ENCODE measurements at places on chromosomes 11 and 22.

DNA sequence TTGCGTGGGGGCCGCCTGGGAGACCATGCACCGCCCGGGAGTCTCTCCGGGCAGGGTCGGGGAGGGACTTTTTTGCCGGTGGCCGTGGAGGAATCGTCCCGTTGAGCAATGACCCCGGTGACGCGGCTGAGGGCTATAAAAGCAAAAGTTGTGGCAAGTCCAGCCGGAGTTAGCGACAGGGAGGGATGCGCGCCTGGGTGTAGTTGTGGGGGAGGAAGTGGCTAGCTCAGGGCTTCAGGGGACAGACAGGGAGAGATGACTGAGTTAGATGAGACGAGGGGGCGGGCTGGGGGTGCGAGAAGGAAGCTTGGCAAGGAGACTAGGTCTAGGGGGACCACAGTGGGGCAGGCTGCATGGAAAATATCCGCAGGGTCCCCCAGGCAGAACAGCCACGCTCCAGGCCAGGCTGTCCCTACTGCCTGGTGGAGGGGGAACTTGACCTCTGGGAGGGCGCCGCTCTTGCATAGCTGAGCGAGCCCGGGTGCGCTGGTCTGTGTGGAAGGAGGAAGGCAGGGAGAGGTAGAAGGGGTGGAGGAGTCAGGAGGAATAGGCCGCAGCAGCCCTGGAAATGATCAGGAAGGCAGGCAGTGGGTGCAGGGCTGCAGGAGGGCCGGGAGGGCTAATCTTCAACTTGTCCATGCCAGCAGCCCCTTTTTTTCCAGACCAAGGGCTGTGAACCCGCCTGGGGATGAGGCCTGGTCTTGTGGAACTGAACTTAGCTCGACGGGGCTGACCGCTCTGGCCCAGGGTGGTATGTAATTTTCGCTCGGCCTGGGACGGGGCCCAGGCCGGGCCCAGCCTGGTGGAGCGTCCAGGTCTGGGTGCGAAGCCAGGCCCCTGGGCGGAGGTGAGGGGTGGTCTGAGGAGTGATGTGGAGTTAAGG, at the start of gene NEAT1:
Gene NEAT1, plus strand, starts transcription at position 166 of the 883 bp plus-strand sequence.
- no peak for DNase-seq

DNA sequence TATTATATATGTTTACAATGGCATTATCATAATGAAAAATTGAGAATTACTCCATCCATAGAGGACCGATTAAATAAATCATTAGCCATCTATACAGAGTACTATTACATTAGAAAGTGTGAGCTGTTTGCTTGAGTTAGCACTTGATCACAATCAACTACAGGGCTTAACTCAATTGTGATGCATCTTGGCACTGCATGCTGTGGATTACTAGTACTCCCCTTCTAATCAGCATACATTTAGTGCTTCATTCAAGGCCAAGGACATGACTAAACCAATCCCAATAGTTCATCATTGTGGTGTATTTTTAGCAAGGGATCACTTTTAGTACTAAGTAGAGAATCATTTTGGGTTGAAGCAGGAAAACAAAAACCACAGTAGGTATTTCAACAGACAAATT, 23.5 kb upstream of the ARHGAP42 start:
- no peak for DNase-seq

- no peak for DNase-seq
These were observed 373.5 kb downstream of the GUCY1A2 start for GRCh38 chr11:106644824-106645223.

GRCh38 chr11:72696866-72697700, 22.9 kb upstream of the PDE2A start:
- no peak for DNase-seq

DNA sequence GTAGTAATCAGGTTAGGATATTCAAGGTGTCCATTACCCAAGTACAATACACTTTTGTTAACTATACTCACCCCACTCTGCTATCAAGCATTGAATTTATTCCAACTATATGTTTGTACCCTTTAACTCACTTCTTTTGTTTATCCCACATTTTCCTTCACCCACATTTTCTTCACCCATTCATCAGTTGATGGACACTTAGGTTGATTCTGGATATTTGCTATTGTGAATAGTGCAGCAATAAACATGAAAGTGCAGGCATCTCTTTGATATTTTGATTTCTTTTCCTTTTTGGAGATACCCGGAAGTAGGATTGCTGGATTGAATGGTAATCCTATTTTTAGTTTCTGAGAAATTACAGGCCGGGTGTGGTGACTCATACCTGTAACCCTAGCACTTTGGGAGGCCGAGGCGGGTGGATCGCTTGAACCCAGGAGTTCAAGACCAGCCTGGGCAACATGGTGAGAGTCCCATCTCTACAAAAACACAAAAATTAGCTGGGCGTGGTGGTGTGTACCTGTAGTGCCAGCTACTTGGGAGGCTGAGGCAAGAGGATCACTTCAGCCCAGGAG, 6.5 kb downstream of the TMEM25 start:
- no peak for DNase-seq

DNA sequence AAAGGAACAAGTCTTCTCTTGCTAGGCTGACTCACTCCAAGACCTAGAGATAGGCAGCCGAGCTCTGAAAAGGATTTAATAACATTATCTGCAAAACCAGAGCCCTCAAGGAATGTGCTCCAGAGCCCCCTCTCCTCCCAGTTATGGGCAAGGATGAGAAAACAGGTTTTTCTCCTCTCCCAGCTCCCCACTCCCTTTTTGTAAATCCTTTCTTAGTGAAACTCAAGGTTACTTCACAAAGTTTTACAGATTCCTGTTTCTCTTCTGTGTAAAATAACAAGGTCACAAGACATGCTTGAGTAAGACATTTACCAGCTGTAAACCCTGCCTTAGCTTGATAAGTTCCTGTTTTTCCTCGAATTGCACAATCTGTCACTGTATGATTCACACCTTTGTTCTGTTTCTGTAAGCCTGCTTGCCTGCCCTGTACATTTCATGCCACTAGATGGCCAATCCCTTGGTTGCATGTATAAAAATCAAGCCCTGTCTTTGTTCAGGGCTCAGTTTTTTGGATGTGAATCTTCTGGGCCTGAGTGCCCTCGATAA, 489.4 kb downstream of the KCNA4 start:
- DNase-seq: no peak

GRCh38 chr11:118672846-118673245, 6.6 kb downstream of the TREH start:
- no peak for DNase-seq

DNA sequence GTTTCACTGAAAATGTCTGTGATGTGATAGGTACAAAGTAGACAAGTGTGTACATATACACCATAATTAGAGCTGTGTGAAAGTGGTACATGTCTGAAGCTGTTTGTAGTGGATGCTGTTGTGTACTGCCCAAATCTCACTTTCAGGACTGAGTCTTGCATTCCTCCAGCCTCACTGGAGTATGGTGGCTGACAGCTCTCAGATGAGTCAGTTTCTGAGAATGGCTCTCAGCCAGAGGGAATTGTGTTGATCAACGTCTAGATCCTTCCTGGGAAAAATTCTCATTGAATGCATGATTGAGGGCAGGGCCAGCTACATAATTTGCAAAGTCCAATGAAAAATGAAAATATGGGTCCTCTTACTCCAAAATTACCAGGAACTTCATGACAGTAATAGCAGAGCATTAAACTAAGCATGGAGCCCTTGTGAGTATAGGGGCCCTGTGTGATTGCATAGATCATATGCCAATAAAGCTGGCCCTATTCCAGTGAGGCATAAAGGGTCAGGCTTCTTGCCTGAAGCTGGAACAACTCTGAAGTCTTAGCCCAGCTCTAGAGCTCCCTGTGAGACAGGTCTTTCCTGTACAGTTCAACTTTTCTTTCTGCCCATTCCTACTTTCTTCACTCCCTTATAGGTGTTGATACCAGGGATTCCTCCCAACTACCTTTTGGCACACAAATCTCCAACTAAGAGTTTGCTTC, 10.8 kb upstream of the CYP2R1 start:
- no peak for DNase-seq

DNA sequence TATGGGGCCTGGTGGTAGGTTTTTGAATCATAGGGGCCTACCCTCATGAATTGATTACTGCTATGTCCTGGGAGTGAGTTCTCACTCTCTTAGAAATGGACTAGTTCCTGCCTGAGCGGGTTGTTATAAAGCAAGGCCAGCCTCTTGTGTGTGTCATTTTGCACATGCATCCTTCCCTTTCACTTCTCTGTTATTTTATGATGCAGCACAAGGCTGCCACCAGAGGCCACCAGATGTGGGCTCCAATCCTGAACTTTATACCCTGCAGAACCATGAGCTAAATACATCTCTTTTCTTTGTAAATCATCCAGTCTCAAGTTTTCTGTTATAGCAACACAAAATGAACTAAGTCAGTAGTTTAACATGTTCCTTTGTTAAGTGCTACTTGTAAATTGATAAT, 251.4 kb downstream of the BLID start:
- no peak for DNase-seq
